Heart left ventricle (tissue), 16 donors: ENCODE measurements at places on chromosomes 11 and 22.

DNA sequence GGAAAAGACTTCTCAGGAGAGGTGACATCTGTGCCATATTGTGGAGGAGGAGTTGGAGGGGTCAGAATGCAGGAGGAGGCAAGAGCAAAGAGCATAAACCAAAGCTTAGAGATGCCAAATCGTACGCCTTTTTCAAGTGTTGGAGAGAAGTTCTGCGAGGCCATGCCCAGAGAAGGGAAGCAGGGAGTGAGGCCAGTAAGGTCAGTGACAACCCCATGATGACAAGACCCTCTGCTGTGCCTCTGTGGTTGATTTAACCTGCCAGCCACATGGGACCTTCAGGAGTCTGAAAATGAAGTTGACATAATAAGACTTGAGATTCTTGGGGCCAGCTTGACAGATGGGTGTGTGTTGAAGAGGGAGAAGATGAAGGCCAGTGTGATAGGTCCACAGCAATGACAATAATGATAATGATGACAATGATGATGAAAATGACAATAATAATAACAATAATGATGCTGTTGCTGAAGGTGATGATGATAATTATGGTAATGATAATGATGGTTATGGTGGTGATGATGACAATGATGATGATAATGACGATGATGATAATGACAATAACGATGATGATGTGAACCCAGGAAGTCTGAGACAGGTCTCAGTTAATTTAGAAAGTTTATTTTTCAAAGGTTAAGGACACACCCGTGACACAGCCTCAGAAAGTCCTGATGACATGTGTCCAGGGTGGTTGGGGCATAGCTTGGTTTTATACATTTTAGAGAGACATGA, 152.6 kb upstream of the B3GAT1 start:
- peaks cover 5% of the 10 kb centered on the region for H3K27me3 ChIP-seq
- no peak overlapping the region for H3K27ac ChIP-seq
- no peak for DNase-seq
- no peaks in the 10 kb centered on the region for H3K4me1 ChIP-seq

GRCh38 chr11:70525466-70525865, 127.1 kb downstream of the CTTN start:
- peaks cover 18% of the 10 kb centered on the region for H3K27me3 ChIP-seq
- no peaks in the 10 kb centered on the region for H3K36me3 ChIP-seq
- H3K4me1 ChIP-seq: peaks cover 4% of the 10 kb centered on the region

GRCh38 chr22:25644122-25644521, 79.6 kb downstream of the GRK3 start:
- H3K4me1 ChIP-seq: no peaks in the 10 kb centered on the region
- no peak overlapping the region for H3K4me3 ChIP-seq
- peak overlapping the region; percentile 48 for H3K27ac ChIP-seq
- no peaks in the 10 kb centered on the region for H3K27me3 ChIP-seq
- DNase-seq: no peak
- no peaks in the 10 kb centered on the region for H3K36me3 ChIP-seq

GRCh38 chr11:45921561-45922424, 663 bp upstream of the LARGE2 start:
- no peak overlapping the region for H3K27ac ChIP-seq
- peaks cover 15% of the 10 kb centered on the region for H3K27me3 ChIP-seq
- DNase-seq: no peak
- peak overlapping the region; percentile 37 for H3K4me3 ChIP-seq
- peaks cover 14% of the 10 kb centered on the region for H3K4me1 ChIP-seq

DNA sequence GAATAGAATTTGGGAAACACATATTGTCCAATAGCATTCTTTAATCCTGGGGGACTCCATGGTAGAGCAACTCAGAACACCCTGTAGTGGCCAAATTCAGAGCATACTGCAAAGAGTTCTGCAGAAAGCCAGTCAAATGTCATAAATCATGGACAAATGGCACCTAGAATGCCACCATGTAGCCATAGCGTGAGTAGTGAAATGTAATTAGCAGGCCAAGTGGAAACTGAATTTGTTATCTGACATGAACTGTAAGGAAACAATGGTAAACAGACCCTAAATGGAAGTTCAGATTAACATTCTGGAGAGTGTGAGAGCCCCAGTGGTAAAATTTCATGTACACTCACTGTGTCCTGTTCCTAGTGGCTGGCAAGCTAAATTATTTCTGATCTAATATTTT, 7.0 kb upstream of the PRSS23 start:
- H3K4me3 ChIP-seq: no peak overlapping the region
- no peaks in the 10 kb centered on the region for H3K36me3 ChIP-seq
- H3K4me1 ChIP-seq: peaks cover 6% of the 10 kb centered on the region
- DNase-seq: no peak
- no peaks in the 10 kb centered on the region for H3K27me3 ChIP-seq
- no peak overlapping the region for H3K27ac ChIP-seq

DNA sequence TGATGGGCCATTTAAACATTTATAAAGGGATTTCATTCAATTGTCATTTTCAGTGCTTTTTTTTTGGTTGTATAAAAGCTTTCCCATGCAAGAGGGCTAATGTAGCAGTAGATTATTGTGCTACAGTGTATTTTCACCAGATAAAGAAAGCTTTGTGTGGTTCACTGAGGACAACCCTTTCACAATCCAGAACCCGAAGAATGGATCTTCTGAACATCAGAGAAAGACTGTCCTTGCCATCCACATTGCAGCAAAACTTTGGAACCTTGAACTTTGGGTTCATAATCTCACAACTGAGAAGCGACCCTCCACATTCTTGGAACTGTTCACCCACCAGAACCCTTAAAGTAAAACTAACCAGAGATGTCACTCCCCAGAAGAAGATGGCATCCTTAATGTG, 9.3 kb downstream of the APOBEC3H start:
- H3K36me3 ChIP-seq: no peaks in the 10 kb centered on the region
- no peak overlapping the region for H3K27ac ChIP-seq
- H3K4me3 ChIP-seq: no peak overlapping the region
- no peak for DNase-seq
- no peaks in the 10 kb centered on the region for H3K27me3 ChIP-seq

GRCh38 chr11:2091112-2091746, 48.0 kb downstream of the IGF2 start:
- DNase-seq: no peak
- no peak overlapping the region for H3K27ac ChIP-seq
- H3K4me1 ChIP-seq: peaks cover 14% of the 10 kb centered on the region
- no peaks in the 10 kb centered on the region for H3K36me3 ChIP-seq
- H3K27me3 ChIP-seq: no peaks in the 10 kb centered on the region

DNA sequence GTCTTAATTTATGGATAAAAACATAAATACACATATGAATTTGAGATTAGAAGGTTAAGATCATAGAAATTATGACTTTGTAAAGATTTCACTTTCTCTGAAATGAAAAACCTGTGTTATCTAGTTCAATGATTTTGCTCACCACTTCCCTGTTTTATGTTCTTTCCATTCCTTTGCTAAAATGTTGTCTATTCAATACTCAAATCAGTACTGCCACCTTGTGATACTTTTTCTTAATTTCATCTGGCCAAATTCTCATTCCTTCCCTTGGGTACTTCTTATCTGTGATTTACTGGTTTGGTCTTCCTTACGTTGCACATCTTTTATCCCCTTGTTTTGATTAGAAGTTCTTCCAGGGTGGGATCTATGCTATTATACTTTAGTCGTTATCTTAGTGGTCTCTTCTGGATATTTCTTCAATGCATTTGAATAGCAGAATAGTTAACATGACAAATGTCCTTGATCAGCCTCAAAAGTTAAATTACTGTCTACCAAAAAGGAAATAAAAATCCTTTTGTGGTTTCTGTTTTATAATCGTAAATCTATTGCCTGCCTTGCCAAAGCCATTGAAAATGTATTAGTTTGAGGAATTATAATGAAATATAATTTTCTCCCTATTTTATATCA, 197.0 kb downstream of the PGR start:
- H3K27ac ChIP-seq: no peak overlapping the region
- no peak overlapping the region for H3K4me3 ChIP-seq
- H3K27me3 ChIP-seq: no peaks in the 10 kb centered on the region
- peaks cover 8% of the 10 kb centered on the region for H3K36me3 ChIP-seq
- DNase-seq: no peak
- no peaks in the 10 kb centered on the region for H3K4me1 ChIP-seq

GRCh38 chr11:1402355-1403077, 12.8 kb downstream of the BRSK2 start:
- no peaks in the 10 kb centered on the region for H3K36me3 ChIP-seq
- no peaks in the 10 kb centered on the region for H3K4me1 ChIP-seq
- H3K27ac ChIP-seq: no peak overlapping the region
- no peak overlapping the region for H3K4me3 ChIP-seq
- H3K27me3 ChIP-seq: no peaks in the 10 kb centered on the region

DNA sequence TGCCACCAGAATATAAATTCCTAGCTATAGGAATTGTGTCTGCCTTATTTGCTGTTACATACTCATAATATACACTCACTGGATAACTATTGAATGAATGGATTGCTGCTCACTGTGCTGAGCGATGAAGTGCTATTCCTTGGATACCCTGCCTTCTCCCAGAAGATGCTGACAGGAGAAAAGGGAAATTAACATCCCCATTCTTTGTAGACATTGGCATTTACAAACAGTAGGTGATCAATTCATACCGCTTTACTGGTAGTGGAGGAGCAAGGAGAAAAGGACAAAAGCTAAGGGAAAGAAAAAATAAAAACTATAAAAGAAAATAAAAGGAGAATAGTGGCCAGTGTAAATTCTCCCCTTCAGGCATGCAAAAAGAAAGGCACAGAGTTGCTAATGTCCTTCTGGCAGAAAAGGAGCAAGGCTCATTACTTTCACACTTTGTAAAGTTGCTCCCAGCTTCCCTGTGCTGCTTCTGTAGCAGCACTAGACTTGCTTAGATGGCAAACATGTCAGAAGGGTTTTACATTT, 183.0 kb downstream of the LUZP2 start:
- H3K27ac ChIP-seq: no peak overlapping the region
- H3K4me1 ChIP-seq: no peaks in the 10 kb centered on the region
- H3K4me3 ChIP-seq: no peak overlapping the region
- no peak for DNase-seq
